ENCODE measurements at places on chromosomes 11 and 22.

- DNase-seq = no peak
Measured at GRCh38 chr22:27335102-27335660, 466.4 kb downstream of the MN1 start.

GRCh38 chr11:63729326-63729725, 39.2 kb downstream of the ZFTA start:
- no peak for DNase-seq

GRCh38 chr11:103898577-103899336, 137.7 kb upstream of the DDI1 start:
- DNase-seq = no peak

DNA sequence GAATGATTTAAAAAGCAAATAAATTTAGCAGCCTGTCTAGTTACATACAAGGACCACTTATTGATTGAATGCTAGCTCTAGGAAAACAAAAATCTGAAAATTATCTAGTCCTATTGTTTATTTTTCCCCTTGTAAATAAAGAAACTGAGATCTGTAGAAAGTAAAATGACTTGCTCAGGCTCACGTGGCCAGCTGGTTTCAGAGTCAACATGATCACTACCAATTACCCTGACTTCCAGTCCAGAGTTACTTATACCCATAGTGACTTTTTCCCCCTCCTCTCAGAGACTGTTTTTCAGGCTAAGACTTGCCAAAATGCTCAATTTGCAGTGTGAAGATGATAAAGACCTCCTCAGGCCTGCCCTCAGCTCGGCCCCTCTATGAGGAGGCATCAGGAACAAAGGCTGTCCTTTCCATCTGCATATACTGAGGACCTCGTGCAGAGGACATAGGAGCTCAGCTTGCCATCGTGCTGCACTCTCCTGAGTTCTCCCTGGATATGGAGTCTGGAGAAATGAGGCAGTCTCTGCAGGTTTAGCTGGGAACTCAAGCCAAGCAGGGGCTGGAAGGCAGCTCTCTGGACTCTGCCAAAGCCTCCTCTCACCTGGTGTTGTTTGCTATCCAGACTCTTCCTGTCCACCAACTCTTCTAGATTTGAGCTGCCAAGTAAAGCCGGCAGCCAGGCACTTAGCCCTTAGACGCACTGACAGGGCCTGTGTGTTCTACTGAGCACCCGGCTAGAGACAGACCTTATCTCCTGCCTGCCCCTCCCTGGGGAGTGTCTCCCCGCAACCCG, 883.3 kb downstream of the NTM start:
- no peak for DNase-seq

GRCh38 chr11:133819114-133819513, 26.2 kb downstream of the SPATA19 start:
- no peak for DNase-seq

Data from activated CD4-positive, alpha-beta T cell treated with anti-CD3 and anti-CD28 coated beads, Interleukin-2, amount 50 U/mL, for 1 hour (primary cell).